ENCODE measurements at places on chromosomes 1 and 21.

GRCh38 chr1:1001057-1001783 is 1.3 kb upstream of the HES4 start:
- no peak for DNase-seq

DNA sequence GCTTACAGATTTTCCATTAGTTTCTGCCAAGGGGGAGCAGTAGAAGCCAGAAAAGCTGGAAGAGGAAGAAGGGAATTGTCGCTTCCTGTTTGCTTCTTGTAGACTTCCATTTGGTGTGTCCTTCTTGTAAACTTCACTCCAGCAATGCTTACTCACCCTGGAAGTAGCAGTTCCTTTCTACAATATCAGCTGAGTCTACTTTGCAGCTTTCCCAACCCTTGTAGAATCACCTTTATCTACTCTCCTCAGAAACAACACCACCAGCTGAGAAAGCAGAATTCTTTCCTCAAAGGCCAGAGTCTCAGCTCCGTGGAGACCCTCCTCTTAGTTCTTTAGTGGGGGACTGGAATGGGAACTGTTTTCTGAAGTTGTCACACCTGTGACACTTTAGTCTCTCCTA is 1136.7 kb upstream of the TMPRSS15 start:
- no peak for DNase-seq

DNA sequence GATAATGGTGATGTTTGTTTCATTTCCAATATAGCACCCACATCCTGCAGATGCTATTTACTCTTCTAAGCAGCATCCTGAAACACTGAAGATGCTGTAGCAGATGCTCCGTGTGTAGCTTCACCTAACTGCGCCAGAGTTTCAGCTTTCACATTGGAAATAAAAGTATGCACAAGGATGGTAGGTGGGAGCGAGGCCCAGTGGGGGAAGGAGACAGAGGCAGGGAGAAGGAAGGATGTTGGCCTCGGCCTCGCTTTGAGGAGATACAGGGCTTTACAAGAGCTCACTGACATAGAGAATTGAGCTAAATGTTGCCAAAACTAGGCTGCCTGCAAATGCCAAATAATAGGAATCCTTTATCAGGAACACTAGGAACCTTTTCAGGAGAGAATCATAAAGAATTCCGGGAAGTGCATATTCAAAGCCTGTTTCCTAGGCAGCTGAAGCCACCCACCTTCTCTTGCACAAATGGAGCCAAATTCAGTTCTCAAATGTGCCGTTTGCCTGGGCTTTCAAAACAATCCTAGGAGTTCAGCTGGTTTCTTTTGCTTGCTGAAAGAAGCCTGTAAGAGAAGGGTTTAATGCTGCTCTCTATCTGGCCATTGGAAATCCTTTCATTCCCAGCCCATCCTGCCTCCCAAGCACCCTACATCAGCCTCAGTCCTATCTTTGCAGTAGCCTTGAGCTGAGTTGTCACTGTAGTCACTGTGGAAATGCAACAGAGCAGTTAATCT is 135.4 kb upstream of the ATP1B1 start:
- no peak for DNase-seq

DNA sequence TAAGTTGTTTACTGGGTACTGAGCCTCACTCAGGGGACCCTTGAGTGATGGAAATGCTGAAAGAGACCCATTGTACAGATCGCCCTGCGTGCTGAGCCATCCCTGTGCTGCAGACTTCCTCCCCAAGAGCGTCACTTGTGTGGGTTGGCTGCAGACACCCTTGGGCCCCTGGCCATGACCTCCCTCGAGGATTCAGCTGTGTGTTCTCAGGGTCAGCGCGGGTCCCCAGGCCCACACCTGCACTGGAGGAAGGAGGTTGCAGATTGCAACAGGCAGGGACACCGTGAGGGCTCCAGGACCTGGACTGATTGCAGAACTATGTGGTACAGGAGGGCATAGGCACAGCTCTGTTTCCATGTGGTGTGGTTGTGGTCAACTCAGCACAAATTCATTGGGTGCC is 4.4 kb downstream of the SNAP47 start:
- no peak for DNase-seq

GRCh38 chr1:1616838-1617237 is 1.5 kb downstream of the MIB2 start:
- DNase-seq: no peak

- no peak for DNase-seq
Measured at GRCh38 chr1:203644661-203645510, 18.3 kb downstream of the ATP2B4 start.

- no peak for DNase-seq
Measured at GRCh38 chr1:7301664-7301981, 469.5 kb upstream of the VAMP3 start.

- DNase-seq: no peak
Measured at GRCh38 chr21:42016364-42016985, 6.3 kb upstream of the ZBTB21 start.

DNA sequence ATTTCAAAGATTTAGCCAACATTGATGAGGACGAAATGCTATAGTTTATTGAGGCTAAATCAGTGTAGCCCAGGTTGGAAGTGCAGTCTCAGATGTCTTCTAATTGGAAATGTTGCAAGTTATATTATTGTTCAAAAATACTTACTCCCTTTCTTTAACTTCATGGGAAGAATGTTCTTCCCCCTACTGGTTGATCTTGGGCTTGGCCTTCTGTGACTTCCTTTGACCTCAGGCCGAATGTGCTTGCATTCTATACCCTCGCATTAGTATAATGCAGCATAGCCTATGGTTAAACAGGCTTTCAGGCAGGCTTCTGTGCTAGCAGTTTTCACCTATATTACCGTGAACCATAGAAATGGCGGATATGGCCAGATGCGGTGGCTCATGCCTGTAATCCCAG is 77.3 kb downstream of the RPE65 start:
- no peak for DNase-seq

DNA sequence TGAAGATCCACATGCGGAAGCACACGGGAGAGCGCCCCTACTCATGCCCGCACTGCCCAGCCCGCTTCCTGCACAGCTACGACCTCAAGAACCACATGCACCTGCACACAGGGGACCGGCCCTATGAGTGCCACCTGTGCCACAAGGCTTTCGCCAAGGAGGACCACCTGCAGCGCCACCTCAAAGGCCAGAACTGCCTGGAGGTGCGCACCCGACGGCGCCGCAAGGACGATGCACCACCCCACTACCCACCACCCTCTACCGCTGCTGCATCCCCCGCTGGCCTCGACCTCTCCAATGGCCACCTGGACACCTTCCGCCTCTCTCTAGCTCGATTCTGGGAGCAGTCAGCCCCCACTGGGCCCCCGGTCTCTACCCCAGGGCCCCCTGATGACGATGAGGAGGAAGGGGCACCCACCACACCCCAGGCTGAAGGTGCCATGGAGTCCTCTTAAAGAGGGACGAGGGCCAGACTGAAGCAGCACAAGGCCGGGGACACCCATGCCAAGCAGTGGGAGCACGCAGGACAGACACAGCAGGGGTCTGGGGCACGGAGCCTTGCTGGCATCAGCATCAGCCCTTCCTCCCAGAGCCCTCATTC is 13.7 kb downstream of the ZBTB7B start:
- no peak for DNase-seq

- DNase-seq: no peak
Measured at GRCh38 chr1:155133799-155134281, 1.8 kb upstream of the SLC50A1 start.

- DNase-seq: no peak
Measured at GRCh38 chr1:67723620-67724019, 38.6 kb downstream of the GADD45A start.

- no peak for DNase-seq
Measured at GRCh38 chr1:93620172-93620840, 61.3 kb downstream of the BCAR3 start.

DNA sequence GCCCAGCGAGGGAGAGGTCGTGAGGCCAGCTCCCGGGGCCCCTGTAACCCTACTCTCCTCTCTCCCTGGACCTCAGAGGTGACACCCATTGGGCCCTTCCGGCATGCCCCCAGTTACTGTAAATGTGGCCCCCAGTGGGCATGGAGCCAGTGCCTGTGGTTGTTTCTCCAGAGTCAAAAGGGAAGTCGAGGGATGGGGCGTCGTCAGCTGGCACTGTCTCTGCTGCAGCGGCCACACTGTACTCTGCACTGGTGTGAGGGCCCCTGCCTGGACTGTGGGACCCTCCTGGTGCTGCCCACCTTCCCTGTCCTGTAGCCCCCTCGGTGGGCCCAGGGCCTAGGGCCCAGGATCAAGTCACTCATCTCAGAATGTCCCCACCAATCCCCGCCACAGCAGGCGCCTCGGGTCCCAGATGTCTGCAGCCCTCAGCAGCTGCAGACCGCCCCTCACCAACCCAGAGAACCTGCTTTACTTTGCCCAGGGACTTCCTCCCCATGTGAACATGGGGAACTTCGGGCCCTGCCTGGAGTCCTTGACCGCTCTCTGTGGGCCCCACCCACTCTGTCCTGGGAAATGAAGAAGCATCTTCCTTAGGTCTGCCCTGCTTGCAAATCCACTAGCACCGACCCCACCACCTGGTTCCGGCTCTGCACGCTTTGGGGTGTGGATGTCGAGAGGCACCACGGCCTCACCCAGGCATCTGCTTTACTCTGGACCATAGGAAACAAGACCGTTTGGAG is 23.7 kb upstream of the TNFRSF1B start:
- no peak for DNase-seq

DNA sequence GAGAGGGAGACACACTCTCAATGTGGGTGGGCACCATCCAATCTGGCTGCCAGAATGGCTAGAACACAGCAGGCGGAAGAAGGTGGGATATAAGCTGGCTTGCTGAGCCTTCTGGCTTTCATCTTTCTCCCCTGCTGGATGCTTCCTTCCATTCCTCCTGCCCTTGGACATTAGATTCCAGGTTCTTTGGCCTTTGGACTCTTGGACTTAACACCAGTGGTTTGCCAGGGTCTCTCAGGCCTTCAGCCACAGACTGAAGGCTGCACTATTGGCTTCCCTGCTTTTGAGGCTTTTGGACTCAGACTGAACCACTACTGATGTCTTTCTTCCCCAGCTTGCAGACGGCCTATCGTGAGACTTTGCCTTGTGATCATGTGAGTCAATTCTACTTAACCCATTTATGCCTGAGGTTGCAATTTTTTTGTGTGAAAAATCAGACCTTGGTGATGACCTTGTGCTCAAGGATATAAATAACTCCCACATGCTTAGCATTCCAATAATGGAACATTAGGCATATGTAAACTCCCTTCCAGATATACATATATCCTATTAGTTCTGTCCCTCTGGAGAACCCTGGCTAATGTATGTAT is 56.7 kb upstream of the CD55 start:
- DNase-seq: no peak

GRCh38 chr1:1937549-1938275 is 18.6 kb upstream of the TMEM52 start:
- no peak for DNase-seq

GRCh38 chr1:74502858-74503257 is 9.6 kb downstream of the LRRC53 start:
- DNase-seq: no peak

DNA sequence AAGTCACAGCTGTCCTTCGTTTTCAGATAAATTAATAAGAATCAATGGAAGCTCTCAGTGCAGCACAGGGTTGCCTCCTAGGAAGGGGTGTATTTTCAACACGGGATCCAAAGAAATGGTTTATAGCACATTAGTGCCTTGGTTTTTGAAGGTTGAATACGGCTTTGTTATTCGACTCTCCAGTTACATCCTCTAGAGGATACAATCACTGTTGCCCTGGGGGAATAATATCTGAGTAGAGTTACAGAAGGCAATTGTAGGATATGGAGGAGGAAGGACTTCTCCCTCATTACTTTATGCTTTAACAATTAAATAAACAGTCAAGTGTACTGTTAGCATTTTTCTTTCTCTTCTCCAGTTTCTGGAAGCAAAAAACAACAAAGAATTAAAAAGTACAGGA is 14.3 kb upstream of the ZNF326 start:
- peak; percentile 60 for DNase-seq

DNA sequence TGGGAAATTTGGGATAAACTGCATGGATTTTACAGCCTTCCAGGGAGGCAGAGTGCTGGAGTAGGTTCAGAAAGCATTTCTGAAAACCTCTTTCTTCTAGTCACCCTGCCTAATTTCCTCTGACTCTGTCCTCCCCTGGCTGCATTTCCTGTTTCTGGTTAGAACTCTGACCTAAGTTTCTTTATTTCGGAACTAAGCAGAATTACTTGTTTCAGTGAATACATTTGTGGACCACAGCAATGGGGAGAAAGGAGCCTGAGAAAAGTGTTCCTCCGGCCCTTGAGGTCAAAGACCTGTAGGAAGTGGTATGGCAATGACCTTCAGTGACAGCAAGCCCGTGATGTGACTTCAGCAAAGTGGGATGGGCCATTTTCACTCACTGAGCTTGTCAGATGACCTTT is 173.4 kb upstream of the RUNX1 start:
- no peak for DNase-seq

DNA sequence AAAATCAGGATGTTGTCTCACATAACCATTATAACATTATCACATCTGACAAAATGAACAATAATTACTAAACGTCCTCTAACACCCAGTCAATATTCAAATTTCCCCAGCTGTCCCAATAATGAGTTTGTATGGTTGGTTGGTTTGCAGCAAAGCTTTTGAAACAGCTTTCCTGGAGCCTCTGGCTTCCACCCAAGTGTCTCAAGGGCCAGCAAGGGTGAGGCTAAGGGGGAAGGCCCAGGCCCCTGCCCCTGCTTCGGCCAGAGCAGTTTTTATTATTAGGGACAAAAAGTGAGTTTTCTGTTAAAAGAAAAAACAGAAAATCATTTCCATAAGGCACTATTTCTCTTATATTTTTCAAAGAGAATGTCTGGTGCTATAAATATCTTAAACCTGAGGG is 19.1 kb upstream of the AVPR1B start:
- DNase-seq: no peak

DNA sequence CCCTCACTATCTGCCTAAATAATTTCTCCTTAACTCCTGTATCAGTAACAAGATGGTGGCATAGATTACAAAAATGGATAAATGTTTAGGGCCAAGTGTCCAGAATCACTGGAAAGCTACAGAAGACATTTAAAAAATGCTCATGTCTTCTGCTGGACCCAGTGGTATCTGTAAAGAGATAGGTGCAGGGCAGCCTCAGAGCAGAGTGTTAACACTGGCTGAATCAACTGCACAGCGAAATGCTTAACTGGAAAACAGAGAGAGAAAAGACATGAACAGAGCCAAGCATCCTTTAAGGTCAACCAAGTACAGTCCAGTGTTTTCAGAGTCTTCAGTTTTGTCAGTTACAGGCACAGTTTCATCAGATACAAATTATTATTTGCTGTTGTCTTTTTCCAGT is 419.3 kb downstream of the ZP4 start:
- no peak for DNase-seq

- DNase-seq: no peak
Measured at GRCh38 chr1:32742199-32742947, 39.8 kb upstream of the SYNC start.

- no peak for DNase-seq
Measured at GRCh38 chr21:16792101-16792500, 720.7 kb upstream of the CXADR start.

GRCh38 chr1:45585110-45585426 is 1.2 kb downstream of the NASP start:
- DNase-seq: no peak

DNA sequence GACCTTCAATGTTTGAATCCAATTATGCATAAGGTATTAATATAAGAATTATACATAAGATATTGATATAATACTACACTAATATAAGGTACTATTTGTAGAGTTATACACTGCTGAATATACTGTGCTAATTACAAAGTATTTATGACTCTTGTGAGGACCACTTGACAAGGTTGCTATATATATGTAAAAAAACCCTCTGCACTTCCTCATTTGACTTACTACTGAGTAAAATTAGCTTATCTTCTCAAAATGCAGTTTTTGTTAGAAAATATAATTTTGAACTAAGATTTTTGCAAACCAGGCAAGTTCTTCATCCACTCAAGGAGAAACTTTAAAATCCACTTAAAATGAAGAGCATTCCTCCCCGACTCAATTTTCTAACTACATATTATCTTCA is 8.5 kb downstream of the SIKE1 start:
- no peak for DNase-seq
